Astrocyte of the spinal cord (primary cell): ENCODE measurements at places on chromosomes 3 and 15.

GRCh38 chr15:83733206-83733605 is 79.3 kb downstream of the ADAMTSL3 start:
- peak; percentile 75 for DNase-seq

DNA sequence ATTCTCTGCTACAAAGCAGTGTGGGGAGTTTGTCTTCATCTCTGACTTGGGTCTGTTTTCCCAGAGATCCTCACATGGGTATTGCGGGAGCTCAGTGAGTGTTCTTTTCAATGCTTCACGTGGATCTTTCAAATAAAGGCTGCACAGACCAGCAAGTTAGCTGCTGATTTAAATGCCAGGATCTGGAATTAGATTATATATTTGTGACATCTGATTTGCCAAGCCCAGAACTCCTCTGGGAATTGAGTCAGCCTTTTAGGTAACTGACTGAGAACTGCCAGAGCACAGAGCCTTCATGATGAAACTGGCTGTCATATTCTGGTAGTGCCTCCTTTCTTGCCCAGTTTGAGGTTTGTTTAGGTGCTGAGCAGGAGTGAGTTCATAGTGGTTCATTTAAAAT is 14.7 kb downstream of the EDEM1 start:
- no peak for DNase-seq

DNA sequence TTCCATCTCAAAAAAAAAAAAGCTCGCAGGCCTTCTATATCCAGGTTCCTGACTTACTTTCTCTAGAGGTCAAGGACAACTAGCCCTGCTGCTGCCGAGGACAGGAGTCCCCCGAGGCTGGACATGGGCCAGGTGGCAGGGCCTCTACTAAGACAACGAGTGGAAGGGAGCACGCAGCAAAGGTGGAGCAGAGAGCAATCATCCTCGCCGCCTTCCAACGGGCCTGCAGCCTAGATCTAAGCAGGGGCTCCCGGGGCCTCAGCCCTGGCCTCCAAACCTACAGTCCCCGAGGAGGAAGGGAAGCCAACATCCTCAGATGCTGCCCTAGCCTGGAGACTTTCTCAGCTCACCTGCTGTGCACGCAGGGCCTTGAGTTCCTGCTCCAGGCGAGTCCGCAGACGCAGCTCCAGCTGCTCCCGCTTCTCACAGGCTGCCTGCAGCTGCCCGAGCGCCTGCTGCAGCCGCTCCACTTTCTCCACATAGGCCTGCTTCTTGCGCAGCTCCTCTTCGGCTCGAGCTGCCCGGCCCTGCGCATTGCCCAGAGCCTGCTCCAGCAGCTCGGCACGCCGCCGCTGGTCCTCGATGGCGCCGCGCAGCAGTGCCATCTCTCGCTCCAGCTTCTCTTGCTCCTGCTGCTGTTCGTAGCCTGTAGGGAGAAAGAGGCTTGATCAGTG is 12.9 kb downstream of the AMOTL2 start:
- DNase-seq = no peak

GRCh38 chr3:114874522-114874971 is 272.5 kb downstream of the ZBTB20 start:
- no peak for DNase-seq

DNA sequence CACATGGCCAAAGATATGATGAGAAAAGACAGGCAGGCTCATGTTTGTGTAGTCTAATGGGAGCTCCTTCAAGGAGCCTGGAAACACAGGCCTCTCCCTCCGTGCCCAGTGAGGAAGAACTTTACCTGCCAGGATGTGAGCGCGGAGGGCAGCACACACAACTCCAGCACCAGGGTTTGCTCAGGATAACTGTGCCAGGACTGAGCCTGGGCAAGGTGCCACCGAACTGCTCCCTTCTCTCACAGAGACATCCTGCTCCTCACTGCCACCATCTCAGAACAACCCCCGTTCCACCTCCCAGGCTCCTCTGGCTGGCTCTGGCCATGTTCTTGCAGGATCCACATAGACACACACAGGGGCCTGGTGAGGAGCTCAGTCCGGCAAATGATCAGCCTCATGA is 87.4 kb downstream of the NUP210 start:
- no peak for DNase-seq

- DNase-seq = no peak
Observed at GRCh38 chr15:90838139-90838538, 30.2 kb upstream of the FURIN start.

DNA sequence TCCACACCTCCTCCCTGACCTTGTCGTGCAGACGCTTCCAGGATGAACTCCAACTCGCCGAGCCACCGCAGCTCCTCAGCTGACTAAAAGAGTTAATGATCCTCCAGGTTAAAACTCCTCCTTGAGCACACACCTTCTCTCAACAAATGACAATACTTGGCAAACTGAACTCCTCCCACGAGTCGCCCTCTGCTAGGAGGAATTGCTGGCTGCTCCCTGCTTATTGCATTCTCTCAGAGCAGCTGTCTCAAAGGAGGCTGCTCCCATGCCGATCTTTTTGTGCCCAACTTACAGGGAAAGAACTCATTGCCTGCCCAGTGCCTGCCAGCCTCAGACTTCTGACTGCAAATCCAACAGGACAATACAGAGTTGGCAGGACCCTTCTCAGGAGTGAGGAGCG is at the start of gene ATP13A4:
Gene ATP13A4 (minus strand): TSS at position 85 of the 400 bp plus-strand sequence. CDS start 96 bp downstream, outside the sequence.
- no peak for DNase-seq

GRCh38 chr3:86830566-86830965 is 160.4 kb downstream of the VGLL3 start:
- DNase-seq = peak; percentile 77

- DNase-seq = no peak
Observed at GRCh38 chr3:194983620-194984019, 287.3 kb downstream of the XXYLT1 start.
